ENCODE measurements at places on chromosomes 7 and 10.

DNA sequence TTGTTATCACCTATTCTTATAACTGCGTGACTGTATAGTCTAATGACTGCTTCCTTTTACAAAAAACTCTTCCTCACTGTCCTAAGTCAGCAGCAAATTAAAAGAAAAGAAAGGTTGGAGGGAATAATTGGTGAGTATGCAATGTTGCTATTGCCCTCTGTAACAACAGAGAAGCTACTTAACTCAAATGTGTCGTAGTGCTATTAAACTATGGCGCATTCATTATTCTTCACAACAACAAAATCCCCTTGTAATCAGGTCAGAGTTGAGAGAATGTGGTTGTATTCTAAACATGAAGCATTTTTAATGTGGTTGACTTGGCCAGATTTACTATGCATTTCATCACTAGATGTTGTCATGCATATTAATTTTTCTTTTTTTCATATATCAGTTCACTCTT lies 897.8 kb upstream of the PHF14 start:
- no peak for DNase-seq

- no peak for DNase-seq
These were observed 1.9 kb upstream of the EPHA1 start for GRCh38 chr7:143410521-143411004.

DNA sequence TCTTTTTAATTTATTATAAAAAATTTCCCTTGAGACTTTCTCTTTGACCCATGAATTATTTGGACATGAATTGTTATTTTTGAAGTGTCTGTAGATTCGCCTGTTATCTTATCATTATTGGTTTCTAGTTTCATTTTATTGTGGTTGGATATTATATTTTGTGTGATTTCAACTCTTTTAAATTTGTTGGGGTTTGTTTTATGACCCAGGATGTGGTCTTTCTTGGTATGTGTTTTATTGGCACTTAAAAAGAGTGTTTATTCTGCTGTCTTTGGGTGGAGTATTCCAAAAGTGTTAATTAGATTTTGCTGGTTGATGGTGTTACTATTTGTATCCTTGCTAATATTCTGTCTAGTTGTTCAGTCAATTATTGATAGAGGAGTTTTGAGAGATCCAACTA lies 50.5 kb upstream of the GPR141 start:
- DNase-seq, result no peak

DNA sequence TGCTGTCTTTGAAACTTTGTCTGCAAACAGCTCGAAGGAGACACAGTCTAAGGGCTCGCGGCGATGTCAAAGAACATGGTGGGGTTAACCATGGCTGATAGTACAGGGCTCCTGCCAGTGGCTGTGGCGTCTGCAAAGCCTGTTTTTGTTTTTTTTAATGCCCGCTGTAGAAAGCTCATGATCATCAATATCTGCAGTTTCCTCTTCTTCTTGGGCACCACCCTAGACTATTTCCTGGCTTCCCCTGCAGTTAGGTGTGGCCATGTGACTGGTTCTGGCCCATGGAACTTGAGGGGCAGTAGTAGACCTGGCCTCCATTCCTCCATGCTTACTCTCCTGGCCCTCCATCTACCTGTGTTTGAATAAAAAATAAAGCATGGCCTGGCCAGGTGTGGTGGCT lies 21.8 kb upstream of the SAMD8 start:
- DNase-seq, result no peak

- DNase-seq, result no peak
These were observed 158.4 kb downstream of the PARD3 start for GRCh38 chr10:34656661-34657060.

GRCh38 chr7:50214126-50214670 lies 90.3 kb upstream of the IKZF1 start:
- DNase-seq, result no peak

DNA sequence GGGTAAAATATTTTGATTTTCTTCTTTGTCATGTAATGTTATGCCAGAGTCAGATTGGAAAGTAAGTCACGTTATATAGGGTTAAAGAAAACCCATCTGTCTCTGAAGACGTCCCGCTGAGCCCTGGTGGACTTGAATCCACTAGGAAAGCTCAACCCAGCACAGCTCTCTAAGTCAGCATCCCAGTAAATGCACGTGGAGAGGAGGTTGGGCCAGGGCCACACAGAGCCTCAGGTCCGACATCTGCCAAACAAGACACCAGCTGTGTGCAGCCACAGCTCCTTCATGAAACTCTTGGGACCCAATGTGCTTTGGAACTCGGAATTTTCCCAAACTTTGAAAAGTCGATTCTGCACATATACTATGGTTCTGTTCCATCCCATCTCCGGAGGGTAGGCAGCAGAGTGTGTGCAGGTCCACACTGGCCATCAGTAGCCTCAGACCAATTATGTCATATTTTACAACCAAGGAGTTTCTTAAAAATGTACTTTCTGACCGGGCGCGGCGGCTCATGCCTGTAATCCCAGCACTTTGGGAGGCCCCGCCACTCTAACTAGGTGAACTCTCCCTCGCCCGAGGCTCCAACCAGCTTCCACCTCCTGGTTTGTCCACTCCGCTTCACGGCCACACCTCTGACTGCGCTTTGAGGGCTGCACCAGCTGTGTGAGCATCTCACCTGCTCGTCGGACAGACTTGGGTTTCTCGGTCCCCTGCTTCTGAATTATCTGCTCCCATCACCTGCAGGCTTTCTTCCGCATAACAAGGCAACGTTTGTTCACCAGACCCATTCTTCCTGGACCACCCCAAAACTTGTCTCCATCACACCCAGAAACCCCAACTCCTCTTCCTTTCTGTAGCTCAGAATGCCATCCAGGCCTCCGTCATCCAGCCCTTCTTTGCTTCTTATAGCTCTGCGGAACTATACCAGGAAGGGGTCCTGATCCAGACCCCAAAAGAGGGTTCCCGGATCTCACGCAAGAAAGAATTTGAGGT lies 29.7 kb upstream of the DNAJB6 start:
- DNase-seq, result no peak

DNA sequence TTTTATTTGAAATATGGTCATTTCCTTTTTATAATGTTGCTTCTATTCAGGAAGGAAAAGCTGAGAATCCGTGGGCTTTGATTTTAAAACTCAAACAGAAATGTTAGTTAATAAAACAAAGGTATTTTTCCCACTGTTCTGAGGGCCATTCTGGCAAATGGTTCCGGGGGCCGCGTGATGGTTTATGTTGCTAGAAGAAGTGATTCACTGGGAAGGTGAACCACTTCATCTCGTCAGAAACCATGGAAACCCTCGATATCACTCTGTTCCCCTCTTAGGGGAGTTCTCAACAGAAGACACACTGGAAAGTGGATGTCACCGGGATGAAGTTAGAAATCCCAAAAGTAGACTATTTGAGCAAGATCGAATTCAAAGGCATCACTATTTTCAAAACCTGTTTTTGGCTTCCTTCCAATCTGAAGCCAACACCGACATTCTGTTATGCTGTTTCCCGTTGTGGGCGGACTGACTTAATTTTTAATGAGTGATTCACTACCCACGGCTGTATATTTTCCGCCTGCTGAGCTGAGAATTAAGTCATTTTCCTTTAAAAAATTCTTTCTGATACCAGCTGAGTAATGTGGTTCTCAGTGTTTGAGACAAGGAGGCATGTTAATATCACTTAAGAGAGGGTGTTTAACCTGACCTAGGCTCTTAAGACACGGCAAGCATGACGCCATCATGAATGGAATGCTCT lies 84.1 kb downstream of the PTPRE start:
- DNase-seq, result peak; percentile 52

DNA sequence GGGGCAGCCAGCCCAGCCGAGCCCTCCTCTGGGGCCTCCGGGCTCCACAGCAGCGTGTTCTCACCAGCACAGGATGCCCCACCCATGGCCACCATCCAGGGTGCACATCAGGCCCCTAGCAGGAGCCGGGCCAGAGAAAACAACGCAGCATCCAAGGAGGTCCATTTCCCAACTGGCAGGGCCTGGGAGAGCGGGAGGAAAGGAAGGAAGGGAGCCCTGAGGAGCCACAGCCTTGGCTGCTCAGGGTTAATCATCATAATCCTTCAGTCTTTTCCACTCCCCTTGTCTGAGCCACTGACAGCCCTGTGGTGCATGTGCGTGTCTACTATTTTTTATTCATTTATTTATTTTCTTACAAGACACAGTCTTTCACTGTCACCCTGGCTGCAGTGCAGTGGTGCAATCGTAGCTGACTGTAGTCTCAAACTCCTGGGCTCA lies 3.6 kb downstream of the PLAC9 start:
- DNase-seq, result no peak

GRCh38 chr10:96250349-96250748 lies 21.0 kb downstream of the BLNK start:
- DNase-seq, result no peak

DNA sequence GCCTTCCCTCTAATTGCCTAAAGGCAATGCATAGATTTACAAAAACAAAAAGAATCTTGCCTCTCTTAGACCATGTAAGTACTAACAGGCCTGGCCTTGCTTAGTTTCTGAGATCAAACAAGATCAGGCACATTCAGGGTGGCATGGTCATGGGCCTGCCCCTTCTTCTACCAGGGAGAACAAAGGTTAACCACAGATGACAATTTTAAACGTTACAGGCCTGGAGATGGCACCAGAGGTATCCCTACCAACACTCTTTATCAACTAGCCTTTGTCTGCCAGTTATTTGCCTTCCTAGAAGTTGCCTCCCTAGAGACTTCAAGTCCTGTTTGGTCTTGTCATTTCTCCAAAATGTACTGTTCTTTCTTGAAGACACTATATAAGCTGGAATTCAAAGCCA lies 252.6 kb downstream of the DOCK4 start:
- DNase-seq, result no peak

All from stimulated activated CD8-positive, alpha-beta memory T cell treated with anti-CD3 and anti-CD28 coated beads, Interleukin-7, amount 100 ng/mL, for 4 hours (primary cell).